BJ (cell line): ENCODE measurements at places on chromosomes 2 and 18.

- no peak for DNase-seq
Measured at GRCh38 chr2:237629188-237629534, 1.8 kb downstream of the LRRFIP1 start.

DNA sequence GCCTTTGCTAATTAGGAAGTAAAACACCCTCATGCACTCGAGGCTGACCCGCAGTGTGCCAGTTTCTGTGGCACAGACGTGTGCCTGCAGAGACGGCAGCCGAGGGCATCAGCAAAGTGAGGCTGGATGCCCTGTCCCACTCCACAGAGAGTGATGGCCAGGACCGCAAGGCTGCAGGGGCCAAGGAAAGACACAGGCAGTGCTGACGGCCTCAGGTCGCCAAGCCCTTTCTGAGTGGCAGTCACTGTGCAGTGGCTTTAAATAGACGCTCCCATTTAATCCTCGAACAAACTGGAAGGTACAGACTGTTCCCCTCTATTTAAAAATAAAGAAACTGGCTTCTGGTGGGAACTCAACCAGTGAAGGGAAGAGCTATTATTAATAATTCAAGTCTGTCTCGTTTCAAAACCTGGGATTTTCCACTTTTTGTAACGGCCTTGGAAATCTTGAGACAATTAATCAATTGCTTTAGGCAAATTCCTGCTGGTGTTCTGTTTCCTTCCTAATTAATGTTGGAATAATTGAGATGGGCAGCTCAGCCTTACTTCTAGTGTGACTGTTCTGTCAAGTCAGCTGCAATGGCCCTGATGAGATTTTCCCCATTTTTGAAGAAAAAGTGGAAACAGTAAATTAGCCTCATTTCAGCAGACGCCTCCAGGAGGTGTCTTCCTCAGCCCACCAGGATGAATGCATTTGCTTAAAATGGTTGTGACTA, 644.6 kb upstream of the RAB6C start:
- no peak for DNase-seq

GRCh38 chr2:15973481-15974401, 33.4 kb downstream of the MYCN start:
- DNase-seq = no peak

- DNase-seq = no peak
Measured at GRCh38 chr2:145740302-145740701, 1220.4 kb upstream of the ZEB2 start.

GRCh38 chr2:177765698-177766097, 306.9 kb downstream of the PDE11A start:
- no peak for DNase-seq

GRCh38 chr2:173079141-173079540, 3.5 kb downstream of the MAP3K20 start:
- no peak for DNase-seq

DNA sequence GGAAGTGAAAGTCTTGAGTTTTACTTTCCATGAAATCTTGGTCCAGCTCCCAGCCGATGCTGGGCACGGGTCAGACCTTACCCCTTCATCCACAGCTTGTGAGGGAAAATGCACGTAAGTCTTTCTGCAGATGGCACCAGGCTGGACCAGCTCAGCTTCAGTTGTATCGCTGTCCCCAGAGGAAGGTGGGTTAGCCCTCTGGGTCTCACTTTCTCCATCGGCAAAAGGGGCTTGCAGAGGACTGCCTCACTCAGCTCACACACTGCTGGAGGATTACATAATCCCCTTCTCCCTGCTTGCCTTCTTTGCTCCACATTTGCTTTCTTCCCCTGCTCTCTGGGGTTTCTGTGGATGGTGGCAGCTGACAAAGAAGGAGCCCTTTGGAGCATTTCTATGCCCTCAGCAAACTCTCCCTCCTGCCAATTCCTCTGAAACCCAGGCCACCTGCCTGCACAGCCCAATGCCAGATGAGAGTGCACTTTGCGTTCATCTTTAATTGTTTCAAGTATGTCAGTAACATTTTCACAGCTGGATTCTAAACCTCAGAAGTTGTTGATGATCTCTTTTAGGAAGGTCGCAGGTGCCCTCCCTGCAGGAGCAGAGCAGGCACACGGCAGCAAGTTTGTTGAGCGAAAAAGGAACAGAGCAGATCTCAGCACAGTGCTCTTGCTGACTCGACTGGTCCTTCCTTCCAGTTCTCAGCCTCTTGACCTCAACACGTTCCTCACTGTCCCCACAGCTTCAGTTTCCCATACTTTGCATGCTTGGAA, 155.6 kb upstream of the GLI2 start:
- DNase-seq = no peak

DNA sequence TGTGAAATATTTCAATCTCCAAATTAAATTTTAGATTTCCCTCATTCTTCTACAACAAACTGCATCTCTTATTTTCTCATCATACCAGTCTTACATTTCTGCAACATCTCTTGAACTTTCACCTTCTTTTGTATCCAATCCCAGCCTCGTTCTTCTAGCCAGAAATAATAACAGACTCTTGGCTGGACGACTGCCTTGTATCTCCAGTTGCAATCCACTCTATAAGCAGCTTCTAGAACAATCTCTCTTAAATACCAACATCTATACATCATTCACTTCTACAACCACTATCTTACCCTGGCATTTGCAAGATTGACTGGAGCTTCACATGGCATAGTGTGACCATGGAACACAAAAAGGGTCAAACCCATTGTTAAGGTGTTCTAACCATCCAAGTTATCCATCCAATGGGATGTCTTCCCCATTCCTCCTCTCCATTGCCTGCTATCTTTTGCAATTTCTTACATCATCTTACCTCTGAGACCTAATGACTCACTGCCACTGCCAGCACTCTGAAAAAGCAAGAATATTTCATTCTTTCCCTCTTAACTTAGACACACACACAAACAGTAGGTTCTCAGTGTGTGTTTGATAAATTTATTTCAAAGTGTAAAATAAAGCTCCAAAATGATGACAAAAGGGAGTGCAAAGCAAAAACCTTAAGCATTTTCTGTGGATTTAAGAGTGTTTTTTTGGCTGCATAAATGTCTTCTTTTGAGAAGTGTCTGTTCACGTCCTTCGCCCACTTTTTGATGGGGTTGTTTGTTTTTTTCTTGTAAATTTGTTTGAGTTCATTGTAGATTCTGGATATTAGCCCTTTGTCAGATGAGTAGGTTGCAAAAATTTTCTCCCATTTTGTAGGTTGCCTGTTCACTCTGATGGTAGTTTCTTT, 145.6 kb downstream of the METTL4 start:
- DNase-seq = no peak

DNA sequence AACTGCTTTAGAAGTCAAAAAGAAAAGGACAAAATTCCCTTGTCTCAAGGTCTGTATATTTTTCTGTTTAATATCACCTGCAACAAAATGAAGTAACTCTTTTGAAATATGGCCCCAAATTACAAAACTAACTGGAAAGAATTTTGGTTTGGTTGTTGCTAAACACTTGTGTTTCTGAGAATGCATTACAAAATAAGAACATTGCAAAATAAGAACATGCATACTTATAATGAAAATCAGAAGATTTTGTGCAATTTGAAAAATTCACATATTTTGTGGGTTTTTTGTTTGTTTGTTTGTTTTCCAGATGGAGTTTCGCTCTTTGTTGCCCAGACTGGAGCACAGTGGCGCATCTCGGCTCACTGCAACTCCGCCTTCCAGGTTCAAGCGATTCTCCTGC, 21.8 kb downstream of the NDUFB3 start:
- no peak for DNase-seq

GRCh38 chr18:374721-375168, 106.9 kb upstream of the THOC1 start:
- no peak for DNase-seq

- DNase-seq = no peak
Measured at GRCh38 chr2:197191940-197192322, 118.6 kb downstream of the ANKRD44 start.

DNA sequence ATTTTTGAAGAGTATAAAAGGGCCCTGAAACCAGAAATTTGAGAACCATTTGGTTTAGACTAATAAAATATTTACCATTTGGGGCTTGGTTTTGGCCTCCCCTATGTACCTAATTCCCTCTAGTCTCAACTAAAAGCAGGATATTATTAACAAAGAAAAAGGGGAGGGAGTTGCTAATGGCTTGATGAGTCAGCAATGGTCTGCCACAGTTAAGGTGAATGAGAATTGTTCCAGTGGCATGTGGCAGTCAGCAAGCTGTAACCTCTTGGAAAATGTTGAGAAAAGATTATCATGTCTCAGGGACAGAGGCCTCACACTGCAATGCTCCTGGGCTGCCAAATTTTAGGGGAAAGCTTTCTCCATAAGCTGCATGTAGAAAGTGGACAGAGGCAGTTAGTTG, 20.1 kb upstream of the SLC39A10 start:
- no peak for DNase-seq

- no peak for DNase-seq
Measured at GRCh38 chr2:140797718-140798117, 1333.1 kb downstream of the LRP1B start.

GRCh38 chr18:62183578-62184195, 3.2 kb downstream of the PIGN start:
- DNase-seq = peak; percentile 14

DNA sequence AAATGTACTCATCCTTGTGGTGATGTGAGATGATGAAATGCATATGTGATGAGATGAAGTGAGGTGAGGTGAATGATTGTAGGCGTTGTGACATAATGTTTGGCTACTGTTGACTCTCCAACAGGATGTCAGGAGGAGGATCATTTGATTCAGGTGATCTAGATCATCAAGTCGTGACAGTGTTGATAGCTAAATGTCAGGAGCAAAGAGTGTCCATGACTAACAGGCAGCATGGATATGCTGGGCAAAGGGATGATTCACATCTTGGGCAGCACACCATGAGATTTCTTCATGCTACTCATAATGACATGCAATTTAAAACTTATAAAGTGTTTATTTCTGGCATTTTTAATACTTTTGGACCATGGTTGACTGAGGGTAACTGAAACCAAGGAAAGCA, 40.2 kb upstream of the UBXN4 start:
- DNase-seq = peak; percentile 28

GRCh38 chr2:204479557-204479956, 65.7 kb upstream of the PARD3B start:
- no peak for DNase-seq

GRCh38 chr2:11738589-11739436, 7.6 kb upstream of the LPIN1 start:
- peak; percentile 62 for DNase-seq

GRCh38 chr2:218422403-218423086, 3.6 kb downstream of the VIL1 start:
- no peak for DNase-seq

DNA sequence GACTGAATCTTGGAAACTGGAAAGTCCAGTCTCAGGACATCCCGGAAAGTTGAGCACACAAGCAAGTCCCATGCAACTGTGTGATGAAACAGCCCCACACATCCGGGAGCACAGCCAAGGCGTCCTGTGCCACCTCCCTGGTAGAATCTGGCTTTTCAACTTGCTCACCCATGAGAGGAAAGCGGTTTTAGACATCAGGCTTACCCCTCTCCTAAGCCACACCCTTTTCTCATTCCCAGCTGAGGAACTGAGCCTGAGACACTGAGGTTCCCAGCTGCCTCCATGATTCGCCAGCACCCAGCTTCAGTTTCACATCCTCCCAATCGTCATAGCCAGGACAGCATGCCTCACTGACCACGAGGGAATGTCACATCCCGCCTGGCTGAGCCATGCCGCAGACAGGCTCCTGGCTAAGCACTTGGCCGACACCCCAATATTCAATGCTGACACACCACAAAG, 60.3 kb downstream of the STEAP3 start:
- DNase-seq = peak; percentile 27

DNA sequence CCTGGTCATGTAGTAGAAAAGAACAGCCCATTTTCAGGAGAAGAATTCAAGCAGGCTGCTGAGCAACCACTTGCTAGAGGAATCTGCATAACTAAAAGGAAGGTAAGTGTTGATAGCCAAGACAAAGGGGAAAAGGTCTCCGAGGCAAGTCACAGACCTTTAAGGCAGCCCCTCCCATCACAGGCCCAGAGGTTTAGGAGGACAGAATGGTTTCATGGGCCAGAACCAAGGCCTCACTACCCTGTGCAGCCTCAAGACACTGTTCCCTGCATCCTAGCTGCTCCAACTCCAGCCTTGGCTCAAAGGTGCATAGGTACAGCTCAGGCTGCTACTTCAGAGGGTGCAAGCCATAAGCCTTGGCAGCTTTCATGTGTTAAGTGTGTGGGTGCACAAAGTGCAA, 238.6 kb upstream of the CYP26B1 start:
- DNase-seq = no peak

- no peak for DNase-seq
Measured at GRCh38 chr2:189997016-189997415, 65.5 kb downstream of the MSTN start.

GRCh38 chr18:69705987-69706386, 241.7 kb downstream of the CD226 start:
- DNase-seq = no peak

DNA sequence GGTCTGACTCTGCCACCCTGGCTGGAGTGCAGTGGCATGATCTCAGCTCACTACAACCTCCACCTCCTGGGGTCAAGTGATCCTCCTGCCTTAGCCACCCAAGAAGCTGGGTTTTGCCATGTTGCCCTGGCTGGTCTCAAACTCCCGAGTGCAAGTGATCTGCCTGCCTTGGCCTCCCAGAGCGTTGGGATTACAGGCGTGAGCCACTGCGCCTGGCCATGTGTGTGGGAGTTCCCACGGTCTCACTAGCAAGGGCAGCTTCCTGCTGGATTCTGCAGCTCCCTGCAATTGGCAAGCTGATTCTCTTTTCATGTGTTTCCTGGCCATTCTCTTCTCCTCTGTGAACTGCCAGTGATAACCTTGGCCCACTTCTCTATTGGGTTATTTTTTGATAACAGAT, 84.0 kb downstream of the USP40 start:
- DNase-seq = no peak

DNA sequence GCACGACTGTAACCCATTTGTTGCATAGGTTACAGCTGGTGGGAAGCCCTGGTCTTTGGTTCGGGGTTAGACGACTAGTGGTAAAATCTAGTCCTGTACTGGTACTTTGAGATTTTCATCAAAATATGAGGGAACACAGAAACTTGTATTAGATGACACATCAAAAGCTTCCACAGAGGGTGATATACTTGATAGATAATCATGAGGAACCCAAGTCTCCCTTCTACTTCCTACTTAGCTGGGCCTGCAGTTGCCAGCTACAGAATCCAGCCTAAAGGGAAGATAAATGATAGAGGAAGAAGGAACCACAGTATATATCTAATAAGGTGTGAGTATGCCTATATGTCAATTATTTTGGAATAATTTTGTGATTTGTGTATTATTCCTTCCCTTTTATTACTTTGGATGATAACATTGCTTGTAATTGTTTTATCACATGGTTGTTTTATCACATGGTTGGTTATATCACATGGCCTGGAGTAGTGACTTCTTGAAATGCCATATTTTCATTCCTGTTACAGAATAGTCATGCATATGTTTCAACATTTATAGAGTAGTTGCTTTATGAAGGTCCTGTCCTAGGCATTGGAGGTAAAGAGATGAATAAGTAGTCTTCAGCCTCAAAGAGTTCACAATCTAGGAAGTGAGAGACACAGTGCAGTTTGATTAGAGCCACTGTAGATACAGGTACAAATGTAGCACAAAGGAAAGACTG, 2.9 kb downstream of the AGPS start:
- DNase-seq = no peak
